ENCODE measurements at places on chromosomes 11 and 22.

GRCh38 chr11:93871526-93871925 is 21.1 kb upstream of the VSTM5 start:
- DNase-seq = no peak

GRCh38 chr11:82995754-82996398 is 75.8 kb downstream of the RAB30 start:
- no peak for DNase-seq

GRCh38 chr11:110903378-110903777 is 191.1 kb upstream of the ARHGAP20 start:
- DNase-seq = no peak

DNA sequence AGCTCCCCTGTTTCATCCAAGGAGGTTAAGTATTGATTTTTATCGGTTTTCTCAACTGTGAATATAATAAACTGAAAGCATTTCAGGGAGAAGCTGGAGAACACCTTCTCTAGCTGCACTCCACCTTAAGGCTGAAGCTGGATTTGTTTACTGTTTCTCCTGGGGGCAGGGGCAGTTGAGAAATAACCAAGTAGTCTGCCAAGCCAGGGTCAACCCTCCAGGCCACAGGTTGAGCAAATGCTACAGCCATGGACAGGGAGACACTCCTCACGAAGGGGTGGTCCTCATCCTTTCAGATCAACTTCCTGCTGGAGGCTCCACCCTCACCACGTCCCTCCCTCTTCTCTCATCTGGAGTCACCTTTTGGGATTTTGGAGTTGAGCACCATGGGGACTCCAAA is at the start of gene TTC36:
Gene TTC36 (plus strand): TSS at position 366 of the 400 bp plus-strand sequence. CDS start 21 bp downstream, at position 387.
- DNase-seq = no peak

All from activated T-helper 9 cell treated with anti-CD3 and anti-CD28 coated beads, Interleukin-2, amount 50 U/mL, for 16 hours (primary cell).